ENCODE measurements at places on chromosomes 4 and X. TPM values are rescaled to one million over a fixed set of nuclear protein-coding genes. Genes with fewer than 3 reads are reported as not detected.

- no peak for DNase-seq
These were observed 3.3 kb upstream of the PDGFRA start for GRCh38 chr4:54225598-54226403.

GRCh38 chrX:74536832-74537371 is 77.5 kb downstream of the RLIM start:
- no peak for DNase-seq

- DNase-seq = no peak
These were observed 298.5 kb upstream of the AADAT start for GRCh38 chr4:170388255-170388654.

GRCh38 chr4:155241664-155242063 is 33.2 kb downstream of the NPY2R start:
- no peak for DNase-seq

DNA sequence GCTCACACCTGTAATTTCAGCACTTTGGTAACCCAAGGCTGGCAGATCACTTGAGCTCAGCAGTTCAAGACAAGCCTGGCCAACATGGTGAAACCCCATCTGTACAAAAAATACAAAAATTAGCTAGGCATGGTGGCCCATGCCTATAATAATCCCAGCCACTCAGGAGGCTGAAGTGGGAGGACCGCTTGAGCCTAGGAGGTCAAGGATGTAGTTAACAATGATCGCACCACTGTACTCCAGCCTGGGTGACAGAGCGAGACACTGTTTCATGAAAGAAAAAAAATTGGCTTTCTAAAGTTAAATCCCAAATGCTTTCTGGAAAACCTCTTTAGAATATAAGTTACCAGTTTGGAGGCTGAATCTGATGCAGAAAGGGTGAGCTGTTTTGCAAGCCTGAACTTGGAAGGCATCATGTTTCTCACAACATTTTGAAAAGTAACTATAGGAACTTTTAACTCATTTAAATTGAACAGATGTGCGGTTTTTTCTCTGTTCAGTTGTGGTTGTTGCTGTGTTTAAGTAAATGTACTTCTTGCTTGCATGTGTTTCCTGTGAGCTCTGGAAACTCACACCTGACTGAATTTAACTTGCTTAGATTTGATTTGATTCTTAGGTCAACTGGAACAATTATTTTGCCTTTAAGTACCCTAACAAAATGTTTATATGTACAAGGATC is 39.8 kb upstream of the TMEM131L start:
- no peak for DNase-seq

DNA sequence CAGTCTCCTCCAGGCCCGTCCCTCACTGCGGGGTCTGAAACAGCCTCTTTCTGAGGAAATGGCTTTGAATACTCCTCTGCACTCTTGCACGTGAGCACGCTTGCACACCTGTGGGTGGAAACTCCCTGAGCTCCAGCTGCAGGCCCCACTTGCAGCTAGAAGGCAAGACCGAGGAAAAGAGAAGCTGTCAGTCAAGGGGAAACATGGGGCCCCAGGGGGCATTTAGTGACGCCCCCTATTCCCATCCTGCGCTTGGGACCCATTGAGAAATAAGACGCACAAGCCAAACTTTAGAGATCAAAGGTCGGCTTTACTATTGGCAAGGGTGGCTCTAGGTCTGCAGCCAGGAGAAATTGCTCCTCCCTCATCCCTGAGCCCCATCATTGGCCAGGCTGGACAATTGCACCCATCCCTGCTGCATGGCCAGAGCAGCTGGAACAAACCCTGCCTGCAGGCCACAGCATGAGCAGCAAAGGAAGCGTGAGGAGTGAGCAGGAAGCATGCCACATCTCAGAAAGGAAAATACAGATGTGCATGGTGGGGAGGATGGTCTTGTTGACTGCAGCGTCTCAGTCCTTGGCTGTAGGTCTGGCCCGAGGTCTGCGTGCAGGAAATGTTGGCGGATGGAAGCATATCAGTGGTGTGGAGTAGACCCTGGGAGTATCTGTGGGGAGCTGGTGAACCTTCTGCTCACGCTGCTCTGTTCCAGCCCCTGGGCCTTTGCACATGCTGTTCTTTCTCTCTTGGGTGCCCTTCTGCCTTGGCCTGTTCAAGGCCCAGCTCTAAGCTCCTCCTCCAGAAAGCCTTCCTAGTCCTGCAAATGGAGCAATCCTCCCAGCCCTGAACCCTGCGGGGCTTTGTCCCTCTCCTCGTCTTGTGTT is 93.9 kb downstream of the PSAPL1 start:
- DNase-seq = no peak

DNA sequence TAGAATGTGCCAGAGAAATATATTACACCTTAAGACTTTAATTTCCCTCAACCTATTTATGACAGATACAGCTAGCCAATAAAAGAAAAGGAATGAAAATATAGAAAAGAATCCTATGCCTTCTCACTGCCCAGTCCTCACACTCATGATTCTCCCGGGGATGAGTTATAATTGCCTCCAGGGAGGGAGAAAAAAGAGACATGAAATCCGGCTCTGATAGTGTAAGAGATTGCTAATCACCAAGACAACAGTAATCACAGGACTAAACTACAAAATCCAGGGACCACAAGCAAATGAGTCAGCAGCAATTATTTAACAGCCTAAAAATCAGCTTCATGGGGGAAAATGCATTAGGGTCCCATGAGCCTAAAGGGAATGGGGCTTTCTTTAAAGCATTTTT is 95.9 kb upstream of the DUSP21 start:
- no peak for DNase-seq

DNA sequence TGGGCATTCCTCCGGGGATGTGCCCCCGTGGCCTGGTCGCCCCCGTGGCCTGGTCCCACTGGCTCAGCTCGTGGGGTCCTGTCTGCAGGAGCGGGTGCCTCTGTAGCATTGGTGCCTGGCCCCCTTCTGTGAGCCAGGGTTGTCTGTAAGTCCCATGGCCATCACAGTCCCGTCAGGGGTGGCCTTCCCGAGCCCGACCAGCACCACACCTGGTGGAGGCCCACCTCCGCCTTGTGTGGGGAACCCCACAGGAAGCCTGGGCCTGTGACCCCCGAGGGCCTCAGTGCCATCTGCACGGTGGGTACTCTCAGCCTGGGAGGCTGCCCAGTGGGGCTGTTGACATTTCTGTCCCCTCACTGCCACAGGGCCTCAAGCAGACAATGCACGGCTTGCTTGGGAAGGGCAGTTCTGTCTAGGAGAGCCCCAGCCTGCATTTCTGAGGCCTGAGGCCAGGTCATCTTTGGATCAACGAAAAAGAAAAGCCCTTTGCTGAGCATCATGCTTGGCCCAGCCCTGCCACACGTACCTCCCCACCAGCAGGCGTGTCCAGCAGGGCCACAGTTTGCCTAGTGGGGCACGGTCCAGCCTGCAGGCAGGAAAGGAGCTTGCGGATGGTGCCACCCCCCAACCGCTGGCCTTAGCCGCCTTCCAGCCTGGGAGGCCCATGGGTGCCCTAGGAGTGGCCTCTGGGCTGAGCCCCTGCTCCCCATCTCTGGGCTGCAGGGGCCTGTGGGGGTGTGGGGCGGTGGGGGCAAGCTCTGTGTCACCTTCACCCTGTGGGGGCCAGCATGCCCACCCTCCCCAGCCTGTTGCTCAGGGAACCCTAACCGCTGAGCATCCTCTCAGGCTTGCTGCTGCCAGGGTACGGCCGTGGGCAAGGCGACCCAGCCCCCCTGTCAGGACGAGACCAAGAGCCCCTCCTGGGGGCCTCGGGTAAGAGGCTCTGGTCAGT is 23.2 kb downstream of the NKX1-1 start:
- no peak for DNase-seq

DNA sequence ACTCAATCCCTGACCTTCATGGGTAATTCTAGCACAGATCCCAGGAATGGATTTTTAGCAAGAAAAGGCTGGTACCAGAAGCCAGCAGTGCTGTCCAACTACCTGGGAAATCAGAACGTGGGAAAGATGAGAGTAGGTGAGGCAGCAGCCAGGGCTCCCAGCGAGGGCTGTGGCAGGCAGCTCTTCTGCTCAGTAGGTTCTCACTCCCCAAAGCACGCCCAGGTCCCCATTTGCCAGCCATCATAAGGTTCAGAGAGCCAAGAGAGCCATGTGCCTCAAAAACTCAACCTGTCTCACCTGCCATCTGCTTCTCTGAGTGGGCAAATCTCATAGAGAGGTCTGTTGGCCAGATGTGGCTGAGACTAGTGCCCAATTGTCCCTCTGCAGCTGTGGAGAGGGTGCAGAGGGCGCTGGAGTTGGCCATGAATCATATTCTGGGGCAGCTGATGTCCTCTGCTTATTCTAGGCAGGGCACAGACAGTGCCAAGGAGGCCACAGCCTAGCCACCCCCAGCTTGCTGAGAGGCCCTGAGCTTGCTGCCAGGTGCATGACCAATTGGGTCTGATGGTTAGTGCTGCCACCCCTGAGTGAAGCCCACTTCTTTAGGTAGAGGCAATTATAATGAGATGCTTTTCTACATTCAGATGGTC is 81.7 kb upstream of the GATB start:
- DNase-seq = no peak

DNA sequence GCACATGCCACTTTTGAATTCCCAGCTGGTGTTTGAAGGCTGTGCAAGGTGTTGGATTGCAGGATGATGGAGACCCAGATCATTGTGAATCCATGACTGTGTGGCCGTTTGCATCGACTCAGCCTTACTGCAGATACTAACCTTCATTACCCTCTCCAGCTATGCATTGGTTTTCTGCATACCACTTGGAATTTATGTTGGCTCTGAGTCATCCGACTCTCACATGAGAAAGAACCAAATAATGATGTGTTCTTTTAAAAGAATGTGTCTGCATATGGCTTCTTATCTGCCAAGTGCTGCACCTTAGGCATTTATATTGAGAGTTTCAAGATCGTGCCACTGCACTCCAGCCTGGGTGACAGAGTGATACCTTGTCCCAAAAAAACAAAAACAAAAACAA is 106.7 kb upstream of the PRKX start:
- DNase-seq = no peak

- no peak for DNase-seq
These were observed 225.8 kb upstream of the SFRP2 start for GRCh38 chr4:154014407-154015321.

DNA sequence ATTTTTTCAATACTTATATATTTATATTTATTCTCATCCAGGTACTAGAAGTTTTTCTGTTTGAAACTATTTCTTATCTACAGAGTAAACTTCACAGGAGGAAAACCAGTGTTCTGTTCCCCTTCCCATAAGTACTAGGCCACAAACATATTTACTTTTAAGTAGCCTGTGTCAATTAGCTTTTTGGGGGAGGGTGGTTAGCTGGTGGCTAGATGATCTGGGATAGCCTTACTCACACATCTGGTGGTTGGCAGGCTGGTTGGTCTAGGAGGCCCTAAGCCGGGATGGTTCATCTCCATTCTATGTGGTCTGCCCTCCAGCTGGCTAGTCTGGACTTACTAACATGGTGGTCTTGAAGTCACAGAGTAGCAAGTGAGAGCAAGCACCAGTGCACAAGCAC is 6.2 kb downstream of the JADE3 start:
- no peak for DNase-seq

- DNase-seq = peak; percentile 79
These were observed 8.3 kb upstream of the BCOR start for GRCh38 chrX:40105835-40106675.

DNA sequence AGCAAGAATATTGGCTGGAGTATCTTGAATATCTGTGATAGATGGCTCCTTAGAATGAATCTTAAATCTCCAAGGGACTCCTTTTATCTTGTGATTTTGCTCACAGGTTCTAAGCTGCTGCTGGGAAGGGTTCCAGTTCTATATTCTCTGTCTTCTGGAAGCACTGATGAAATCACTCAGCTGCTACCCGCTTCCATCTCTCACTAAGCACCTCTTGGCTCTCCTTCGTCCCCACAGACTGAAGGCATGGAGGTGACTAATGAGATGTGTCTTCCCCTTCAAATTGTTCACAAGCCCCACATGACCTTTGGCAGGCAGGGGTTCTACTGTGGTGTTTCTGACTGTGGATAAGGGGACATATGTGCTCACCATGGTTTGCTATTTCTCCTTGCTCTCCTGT is 75.9 kb downstream of the C4orf51 start:
- DNase-seq = no peak

DNA sequence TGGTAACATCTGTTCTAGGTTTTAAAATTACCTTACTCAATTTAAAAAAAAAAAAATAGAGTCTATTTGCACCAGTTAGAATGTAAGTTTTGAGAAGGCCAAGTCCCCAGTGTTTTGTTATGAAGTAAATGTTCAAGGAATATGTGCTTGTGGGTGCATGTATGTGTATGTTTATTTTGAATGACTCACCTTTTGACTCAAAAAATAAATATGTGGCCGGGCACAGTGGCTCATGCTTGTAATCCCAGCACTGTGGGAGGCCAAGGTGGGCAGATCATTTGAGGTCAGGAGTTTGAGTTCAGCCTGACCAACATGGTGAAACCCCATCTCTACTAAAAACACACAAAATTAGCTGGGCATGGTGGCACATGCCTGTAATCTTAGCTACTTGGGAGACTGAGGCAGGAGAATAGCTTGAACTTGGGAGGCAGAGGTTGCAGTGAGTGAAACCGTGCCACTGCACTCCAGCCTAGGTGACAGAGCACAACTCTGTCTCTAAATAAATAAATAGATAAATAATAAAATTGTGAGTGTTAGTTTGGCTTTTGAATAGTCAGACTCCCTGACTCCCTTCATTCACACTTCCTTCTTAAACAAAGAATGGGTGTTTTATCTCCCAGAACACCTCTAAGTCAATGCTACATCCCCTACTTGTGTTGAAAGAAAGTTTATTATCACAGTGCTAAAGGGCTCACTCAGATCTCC is 511.3 kb upstream of the PCDH7 start:
- DNase-seq = no peak

DNA sequence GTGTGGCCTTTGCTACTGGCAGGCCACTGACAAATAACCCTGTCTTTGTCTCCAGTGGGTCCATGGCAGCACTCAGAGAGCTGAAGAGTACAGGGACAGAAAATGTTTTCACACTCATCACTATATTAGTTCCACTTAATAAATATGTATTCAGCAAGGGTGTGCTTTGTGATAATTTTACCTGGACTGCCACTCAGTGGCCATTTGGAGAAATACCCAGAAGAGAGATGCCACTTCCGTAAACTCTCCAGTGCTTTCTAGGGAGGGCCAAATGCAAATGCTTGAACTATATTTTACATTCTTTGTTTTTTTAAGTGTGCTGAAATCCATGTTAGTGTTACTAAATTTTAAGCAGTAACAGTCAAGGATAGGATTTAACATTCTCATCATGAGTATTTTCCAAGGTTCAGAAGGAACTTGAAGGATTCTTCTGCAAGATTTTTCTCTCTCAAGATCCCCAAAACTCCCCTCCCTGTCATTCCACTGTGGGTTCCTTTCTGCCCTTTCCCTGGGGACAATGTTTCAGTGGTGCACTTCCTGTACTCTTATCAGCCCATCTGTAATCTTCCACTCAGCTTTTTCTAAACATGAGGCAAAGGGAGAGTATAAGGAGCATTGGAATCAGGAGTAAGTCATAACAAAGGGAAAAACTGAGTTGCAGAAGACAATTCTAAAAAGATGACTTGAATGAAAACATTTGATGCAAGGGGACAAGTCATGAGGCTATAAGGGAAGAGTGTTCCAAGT is 46.0 kb downstream of the TFDP3 start:
- no peak for DNase-seq

GRCh38 chr4:134320048-134320447 is 118.5 kb upstream of the PABPC4L start:
- no peak for DNase-seq

Gene GPRIN3
- total RNA-seq = 3.5 TPM

Gene RAB33A
- 1.9 TPM for total RNA-seq

Gene DRD5
- not detected for total RNA-seq

Gene SPARCL1
- 400 TPM for total RNA-seq

Gene CACNA1F
- 0.49 TPM for total RNA-seq

All from ureter (tissue), 1 donor.